ENCODE measurements at places on chromosomes 12 and 14. TPM values are rescaled to one million over a fixed set of nuclear protein-coding genes. Genes with fewer than 3 reads are reported as not detected.
A peak's percentile ranks its signal among the peaks of the same experiment; 100 is the strongest.

The ACRBP gene
- 5.0 TPM for total RNA-seq

The GPR65 gene
- total RNA-seq, result not detected

The USP44 gene
- 13.3 TPM for total RNA-seq

The AQP6 gene
- total RNA-seq, result not detected

The RIMBP2 gene
- total RNA-seq, result 31.6 TPM

The OVCH1 gene
- total RNA-seq, result 0.65 TPM

- peaks cover 16% of the 10 kb centered on the region for H3K4me1 ChIP-seq
- no peaks in the 10 kb centered on the region for H3K27me3 ChIP-seq
- H3K36me3 ChIP-seq, result peaks cover 52% of the 10 kb centered on the region
- no peak overlapping the region for H3K4me3 ChIP-seq
Observed at GRCh38 chr12:19288161-19288560, 151.1 kb upstream of the AEBP2 start.

DNA sequence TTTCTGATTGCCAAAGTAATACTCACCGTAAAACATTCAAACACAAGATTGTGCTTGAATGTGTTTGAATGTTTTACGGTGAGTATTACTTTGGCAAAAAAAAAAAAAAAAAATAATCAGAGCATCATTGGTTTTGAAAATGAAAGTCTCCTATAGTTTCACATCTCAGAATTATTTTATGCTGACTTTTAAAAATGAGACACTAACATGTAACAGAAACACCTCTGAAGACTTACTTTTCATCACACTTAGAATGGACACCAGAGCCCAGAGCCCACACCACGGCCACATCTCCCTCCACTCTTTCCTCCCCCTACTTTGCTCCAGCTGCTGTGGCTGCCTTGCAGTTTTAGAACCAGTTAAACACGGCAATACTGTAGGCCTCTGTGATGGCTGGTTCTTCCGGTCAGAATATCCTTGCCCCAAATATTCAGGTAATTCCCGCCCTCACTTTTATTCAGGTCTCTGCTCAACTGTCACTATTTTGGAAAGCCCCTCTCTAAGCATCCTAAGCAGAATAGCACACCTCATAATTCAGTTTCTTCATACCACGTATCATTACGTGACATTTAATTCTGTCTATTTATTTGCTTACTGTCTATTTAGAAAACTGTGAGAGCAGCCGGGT lies 138.9 kb upstream of the MAX start:
- peaks cover 11% of the 10 kb centered on the region for H3K4me1 ChIP-seq
- H3K27ac ChIP-seq, result no peak overlapping the region
- H3K27me3 ChIP-seq, result peaks cover 9% of the 10 kb centered on the region
- no peak for DNase-seq

GRCh38 chr14:24271134-24271833 lies at the start of gene RABGGTA:
RABGGTA (minus strand) TSS chr14:24271597; CDS start chr14:24271115, 482 bp downstream.
- H3K4me3 ChIP-seq, result peak within 1 kb of the TSS; percentile 85
- H3K27ac ChIP-seq, result peak within 1 kb of the TSS; percentile 96
- peaks cover 12% of the 10 kb centered on the region for H3K4me1 ChIP-seq
- H3K27me3 ChIP-seq, result no peaks in the 10 kb centered on the region
- DNase-seq, result peak; percentile 85
- H3K36me3 ChIP-seq, result peaks cover 5% of the 10 kb centered on the region

GRCh38 chr12:109345428-109345827 lies 2.3 kb upstream of the MYO1H start:
- H3K27me3 ChIP-seq, result no peaks in the 10 kb centered on the region
- no peak for DNase-seq
- peaks cover 5% of the 10 kb centered on the region for H3K4me1 ChIP-seq
- H3K27ac ChIP-seq, result no peak overlapping the region
- H3K36me3 ChIP-seq, result no peaks in the 10 kb centered on the region
- H3K4me3 ChIP-seq, result no peak overlapping the region

GRCh38 chr12:31324845-31325523 lies 966 bp downstream of the SINHCAF start:
- peaks cover 3% of the 10 kb centered on the region for H3K36me3 ChIP-seq
- peak overlapping the region; percentile 99 for H3K4me3 ChIP-seq
- H3K27me3 ChIP-seq, result no peaks in the 10 kb centered on the region
- H3K27ac ChIP-seq, result peak overlapping the region; percentile 99
- peaks cover 39% of the 10 kb centered on the region for H3K4me1 ChIP-seq
- peak; percentile 48 for DNase-seq

DNA sequence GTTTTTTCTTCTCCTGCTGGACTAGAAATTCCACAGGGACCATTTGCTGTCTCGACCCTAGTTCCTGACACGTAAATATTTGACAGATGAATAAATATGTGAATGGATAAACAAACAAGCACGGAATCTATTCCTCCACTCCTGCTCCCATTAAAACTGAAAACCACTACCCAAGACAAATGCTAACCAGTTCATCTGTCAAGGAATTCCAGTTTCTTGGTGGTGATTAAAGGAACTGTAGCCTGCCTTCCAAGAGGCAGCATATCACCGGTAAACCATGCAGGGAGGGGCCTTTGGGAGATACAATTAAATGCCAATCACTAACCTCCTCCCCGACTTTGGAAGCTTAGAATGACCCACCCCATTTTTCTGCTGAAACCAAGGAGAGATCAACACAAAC lies 95.4 kb downstream of the TTC7B start:
- no peak overlapping the region for H3K27ac ChIP-seq
- no peaks in the 10 kb centered on the region for H3K27me3 ChIP-seq
- no peak overlapping the region for H3K4me3 ChIP-seq
- H3K4me1 ChIP-seq, result peaks cover 32% of the 10 kb centered on the region

- peaks cover under 1% of the 10 kb centered on the region for H3K36me3 ChIP-seq
- H3K27me3 ChIP-seq, result no peaks in the 10 kb centered on the region
- no peak overlapping the region for H3K27ac ChIP-seq
- no peaks in the 10 kb centered on the region for H3K4me1 ChIP-seq
- H3K4me3 ChIP-seq, result no peak overlapping the region
- no peak for DNase-seq
Observed at GRCh38 chr12:106258226-106258625, 10.4 kb upstream of the CKAP4 start.

GRCh38 chr14:75619548-75619947 lies 41.1 kb downstream of the ERG28 start:
- H3K27me3 ChIP-seq, result peaks cover 5% of the 10 kb centered on the region
- no peak overlapping the region for H3K4me3 ChIP-seq
- H3K4me1 ChIP-seq, result peaks cover 2% of the 10 kb centered on the region
- H3K36me3 ChIP-seq, result no peaks in the 10 kb centered on the region

DNA sequence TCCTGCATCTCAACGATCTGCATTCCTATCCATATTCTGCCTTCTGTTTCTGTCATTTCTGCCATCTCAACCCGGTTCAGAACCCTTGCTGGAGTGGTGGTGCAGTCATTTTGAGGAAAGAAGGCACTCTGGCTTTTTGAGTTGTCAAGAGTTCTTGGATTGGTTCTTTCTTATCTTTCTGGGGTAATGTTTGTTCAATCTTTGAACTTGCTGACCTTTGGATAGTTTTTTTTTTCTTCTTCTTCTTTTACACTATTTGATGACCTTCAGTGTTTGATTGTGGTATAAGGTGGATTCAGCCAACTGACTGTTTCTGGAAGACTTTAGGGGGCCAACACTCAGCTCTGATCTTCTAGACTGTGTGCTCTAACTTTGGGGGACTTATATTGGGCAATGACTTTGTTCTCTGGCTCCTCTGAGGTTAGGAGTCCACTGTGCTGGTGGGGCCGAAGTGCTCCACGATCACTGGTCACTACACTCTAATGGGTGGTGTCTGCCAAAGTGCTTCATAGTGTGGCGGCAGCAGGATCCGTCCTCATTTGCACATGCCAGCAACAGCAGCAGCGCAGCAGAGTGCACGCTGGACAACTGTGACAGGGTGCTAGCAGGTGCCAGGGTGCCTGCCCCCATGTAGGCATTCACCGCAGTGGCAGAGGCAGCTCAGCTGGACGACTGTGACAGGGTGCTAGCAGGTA lies 255.8 kb downstream of the FBXL14 start:
- H3K4me3 ChIP-seq, result no peak overlapping the region
- peaks cover 33% of the 10 kb centered on the region for H3K36me3 ChIP-seq
- H3K27ac ChIP-seq, result peak overlapping the region; percentile 7
- peaks cover 14% of the 10 kb centered on the region for H3K4me1 ChIP-seq

- no peak overlapping the region for H3K4me3 ChIP-seq
- DNase-seq, result no peak
- H3K27ac ChIP-seq, result no peak overlapping the region
- no peaks in the 10 kb centered on the region for H3K4me1 ChIP-seq
Observed at GRCh38 chr12:90048918-90049317, 340.3 kb upstream of the ATP2B1 start.

DNA sequence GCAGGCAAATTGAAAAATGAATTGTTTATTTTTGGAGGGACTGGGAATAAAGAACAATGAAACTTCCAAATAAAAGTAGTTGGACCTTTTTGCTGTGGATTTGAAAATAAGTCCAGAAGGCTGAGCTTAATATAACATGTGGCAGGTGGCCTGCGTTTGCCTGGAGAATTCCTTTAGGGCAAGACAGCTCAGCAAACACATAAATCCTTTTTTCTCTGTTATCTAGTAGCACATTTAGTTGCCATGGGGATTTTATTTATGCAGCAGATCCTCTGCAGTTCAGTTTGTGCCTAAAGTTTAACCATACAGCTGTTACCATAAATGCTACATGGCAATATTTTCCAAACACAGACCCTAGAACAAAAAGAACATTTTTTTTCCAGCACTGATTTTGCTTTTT lies 180.0 kb downstream of the NPAS3 start:
- peak overlapping the region; percentile 48 for H3K4me3 ChIP-seq
- peak overlapping the region; percentile 71 for H3K27ac ChIP-seq
- no peaks in the 10 kb centered on the region for H3K36me3 ChIP-seq
- no peaks in the 10 kb centered on the region for H3K27me3 ChIP-seq
- no peak for DNase-seq

DNA sequence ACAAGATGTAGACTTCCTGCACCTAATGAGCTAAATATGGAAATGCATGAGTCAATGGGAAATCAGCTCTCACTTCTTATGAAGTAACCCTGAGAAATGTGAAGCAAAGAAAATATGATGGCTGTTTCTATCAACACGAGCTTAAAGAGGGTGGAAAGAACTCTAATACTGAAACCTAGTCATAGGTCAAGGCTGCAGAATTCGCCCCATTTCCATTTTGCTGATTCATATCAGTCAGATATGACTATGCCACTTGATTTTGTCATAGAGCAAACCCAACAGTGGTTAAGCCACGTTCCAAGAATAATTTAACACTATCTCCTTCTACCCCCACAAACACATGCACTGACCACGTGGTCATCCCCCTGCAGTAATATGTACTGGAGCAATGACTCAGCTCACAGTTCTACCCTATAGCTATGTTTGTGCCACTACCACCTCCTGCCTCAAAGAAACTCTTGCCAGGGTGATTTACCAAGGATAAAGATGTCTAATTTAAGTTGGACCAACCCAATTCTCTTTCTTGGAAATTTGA lies 157.5 kb downstream of the TMTC3 start:
- H3K36me3 ChIP-seq, result no peaks in the 10 kb centered on the region
- no peak overlapping the region for H3K4me3 ChIP-seq
- no peaks in the 10 kb centered on the region for H3K27me3 ChIP-seq
- peaks cover 17% of the 10 kb centered on the region for H3K4me1 ChIP-seq
- no peak overlapping the region for H3K27ac ChIP-seq

DNA sequence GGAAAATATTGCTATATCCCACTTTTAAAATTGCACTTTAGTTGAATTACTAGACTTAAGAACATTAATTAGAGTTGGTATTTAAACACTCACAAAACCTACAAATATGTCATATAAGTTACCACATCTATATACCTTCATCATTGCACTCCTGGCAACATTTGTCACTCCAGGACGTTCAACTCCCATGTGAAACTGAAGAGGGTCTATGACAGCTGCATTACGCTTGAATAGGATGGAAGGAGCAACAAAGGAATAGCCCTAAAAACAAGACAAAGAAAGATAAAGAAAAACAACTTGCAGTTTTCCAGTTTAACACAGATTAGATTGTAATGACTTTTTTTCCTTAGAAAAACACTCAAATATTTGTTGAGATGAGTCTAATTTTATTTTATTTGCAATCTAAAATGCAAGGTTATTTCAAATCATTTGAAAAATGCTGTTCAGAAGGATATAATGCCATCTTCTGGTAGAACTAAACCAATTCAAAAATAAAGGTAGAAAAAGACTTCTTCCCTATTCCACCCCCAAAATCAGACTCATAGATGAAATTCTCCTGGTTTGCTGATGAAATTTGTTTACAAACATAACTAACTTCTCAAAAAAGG lies 84.3 kb upstream of the TTC7B start:
- H3K4me1 ChIP-seq, result no peaks in the 10 kb centered on the region
- H3K27me3 ChIP-seq, result no peaks in the 10 kb centered on the region
- DNase-seq, result no peak
- no peaks in the 10 kb centered on the region for H3K36me3 ChIP-seq
- H3K27ac ChIP-seq, result no peak overlapping the region

- no peak overlapping the region for H3K27ac ChIP-seq
- peaks cover 9% of the 10 kb centered on the region for H3K4me1 ChIP-seq
- no peaks in the 10 kb centered on the region for H3K36me3 ChIP-seq
- H3K27me3 ChIP-seq, result peaks cover 17% of the 10 kb centered on the region
- DNase-seq, result no peak
Observed at GRCh38 chr14:96109596-96110355, 70.6 kb downstream of the C14orf132 start.

DNA sequence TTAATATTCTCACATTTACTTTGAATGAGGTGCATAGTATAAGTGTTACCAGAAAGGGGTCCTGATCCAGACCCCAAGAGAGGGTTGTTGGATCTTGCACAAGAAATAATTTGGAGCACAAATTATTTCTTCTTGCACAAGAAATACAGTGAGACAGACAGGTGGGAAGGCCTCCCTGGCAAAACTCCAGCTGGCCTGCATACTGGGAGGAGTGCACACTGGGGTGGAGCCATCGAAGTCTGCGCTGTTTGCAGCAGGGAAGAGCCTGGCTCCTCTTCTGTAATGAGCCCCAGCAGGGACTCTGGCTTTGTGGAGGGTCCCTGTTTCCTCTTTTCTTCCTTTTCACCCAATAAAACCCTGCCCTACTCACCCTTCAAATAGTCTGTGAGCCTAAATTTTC lies 141.6 kb downstream of the GLT1D1 start:
- H3K4me1 ChIP-seq, result no peaks in the 10 kb centered on the region
- no peak overlapping the region for H3K4me3 ChIP-seq
- no peaks in the 10 kb centered on the region for H3K27me3 ChIP-seq

DNA sequence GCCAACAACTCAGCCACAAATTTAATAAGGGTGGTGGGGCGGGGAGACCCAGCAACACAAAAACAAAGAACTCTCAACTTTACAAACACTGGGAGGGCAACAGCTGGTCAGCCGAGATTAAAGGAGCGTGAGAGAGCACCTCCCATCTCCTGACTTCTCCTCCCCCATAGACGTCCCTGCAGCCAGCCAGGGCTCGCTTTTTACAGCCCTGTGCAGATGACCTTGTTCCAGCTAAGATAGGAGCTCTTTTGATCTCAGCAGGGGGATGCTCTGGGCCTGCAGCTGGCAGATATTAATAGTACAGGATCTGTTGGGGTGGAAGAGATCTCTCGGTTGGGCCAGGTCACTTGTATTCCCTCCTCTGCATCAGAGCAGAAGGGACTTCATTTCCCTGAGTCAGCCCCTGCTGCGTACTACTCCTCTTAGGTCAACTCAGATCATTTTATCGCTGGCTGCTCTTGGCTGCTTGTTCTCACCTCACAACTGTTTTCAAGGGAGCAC lies 475.8 kb downstream of the RAD51B start:
- DNase-seq, result no peak
- H3K4me3 ChIP-seq, result no peak overlapping the region
- H3K27ac ChIP-seq, result peak overlapping the region; percentile 79

- peaks cover 14% of the 10 kb centered on the region for H3K4me1 ChIP-seq
- H3K36me3 ChIP-seq, result peaks cover 2% of the 10 kb centered on the region
- peak overlapping the region; percentile 80 for H3K4me3 ChIP-seq
- peak; percentile 74 for DNase-seq
- no peak overlapping the region for H3K27ac ChIP-seq
Observed at GRCh38 chr12:3200032-3200617, 122.9 kb downstream of the TSPAN9 start.
